D341Med (cell line): ENCODE measurements at places on chromosomes 2 and 18.

GRCh38 chr2:132943829-132944228 is 273.8 kb upstream of the LYPD1 start:
- no peak for DNase-seq

GRCh38 chr2:208025814-208026184 is 472 bp upstream of the PLEKHM3 start:
- DNase-seq, result peak; percentile 37

GRCh38 chr2:159069229-159069628 is 100.8 kb downstream of the TANC1 start:
- DNase-seq, result no peak

DNA sequence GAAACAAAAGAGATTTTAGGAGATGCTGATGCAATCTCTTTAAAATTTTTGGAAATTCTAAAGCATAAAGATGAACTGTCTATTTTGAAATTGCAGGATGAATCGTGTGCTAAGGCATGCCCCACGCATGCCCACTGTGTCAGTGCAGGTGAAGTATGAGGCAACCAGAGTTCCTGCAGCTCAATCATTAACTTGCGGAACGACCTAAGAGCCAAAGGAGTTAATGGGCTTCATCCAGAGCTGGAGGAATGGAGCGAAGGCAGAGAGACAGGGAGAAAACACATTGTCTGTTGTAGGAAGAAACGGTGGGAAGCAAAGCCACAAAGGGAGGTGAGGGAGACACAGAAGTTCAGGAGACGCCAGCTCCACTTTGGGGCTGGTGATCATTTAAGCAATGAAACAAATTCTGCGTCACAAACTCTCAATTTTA is 265.2 kb downstream of the CCDC85A start:
- DNase-seq, result no peak

DNA sequence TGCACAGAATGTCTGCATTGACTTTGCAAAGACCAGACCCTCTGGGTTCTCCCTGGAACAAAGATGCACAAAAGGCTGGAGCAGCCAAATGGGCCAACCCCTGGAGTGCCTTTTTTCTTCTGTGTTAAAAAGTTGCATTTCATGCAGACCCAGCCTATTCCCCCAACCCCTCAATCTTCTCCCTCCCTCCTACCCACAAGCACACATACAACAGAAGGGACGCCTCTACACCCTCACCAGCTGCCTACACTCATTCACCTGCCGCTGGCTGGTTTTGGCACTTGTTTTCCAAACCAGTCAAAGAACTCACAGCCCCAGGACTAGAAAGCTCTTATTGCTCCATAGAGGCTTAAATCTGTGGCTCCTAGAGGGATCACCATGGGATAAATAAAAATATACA is 16.6 kb downstream of the MARCHF4 start:
- no peak for DNase-seq

- no peak for DNase-seq
Observed at GRCh38 chr18:49273241-49273880, 187.1 kb downstream of the DYM start.

GRCh38 chr2:207253666-207254345 is 88.1 kb upstream of the KLF7 start:
- DNase-seq, result no peak

DNA sequence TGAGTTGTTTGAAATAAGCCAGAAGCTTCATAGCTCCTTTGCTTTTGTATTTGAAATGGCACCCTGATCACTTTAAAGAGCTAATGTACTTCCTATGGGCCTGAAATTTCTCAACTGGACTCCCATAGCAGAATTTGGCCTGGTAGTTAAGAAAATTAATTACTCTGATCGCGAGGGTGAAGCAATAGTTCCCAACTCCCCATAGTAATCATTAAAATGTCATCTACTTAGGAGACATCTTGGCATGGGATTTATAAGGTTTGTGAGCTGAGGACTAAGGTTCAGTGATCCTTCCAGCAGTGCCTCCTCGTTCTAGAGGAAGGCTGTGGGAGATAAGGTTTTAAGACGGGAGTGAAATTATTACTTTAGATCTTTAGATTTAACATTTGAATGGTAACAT is 581.0 kb downstream of the ARHGAP15 start:
- no peak for DNase-seq

GRCh38 chr2:117850015-117850414 is 35.5 kb downstream of the DDX18 start:
- DNase-seq, result no peak

- no peak for DNase-seq
Observed at GRCh38 chr2:26652361-26653041, 11.3 kb upstream of the CIB4 start.

- peak; percentile 64 for DNase-seq
Observed at GRCh38 chr18:44579028-44579702, 101.5 kb upstream of the SETBP1 start.

DNA sequence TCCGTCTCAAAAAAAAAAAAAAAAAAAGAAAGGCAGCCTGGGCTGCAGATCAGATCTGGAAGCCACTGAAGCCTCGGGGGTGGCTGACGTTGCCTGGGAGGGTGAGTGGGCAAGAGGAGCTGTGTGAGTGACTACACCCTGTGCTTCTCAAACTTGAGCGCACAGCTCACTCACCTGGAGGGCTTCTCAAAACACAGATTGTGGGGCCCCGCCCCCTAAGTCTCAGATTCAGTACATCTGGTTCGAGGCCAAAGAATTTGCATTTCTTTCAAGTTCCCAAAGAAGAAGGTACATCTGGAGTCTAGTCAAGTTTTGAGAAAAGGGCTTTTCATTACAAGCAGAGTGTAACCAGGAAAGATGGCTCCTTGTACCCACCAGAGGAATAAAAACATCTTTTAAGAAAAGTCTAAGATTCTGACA is 97.7 kb upstream of the CAB39 start:
- DNase-seq, result no peak

- DNase-seq, result peak; percentile 62
Observed at GRCh38 chr2:172864182-172864581, 128.5 kb downstream of the RAPGEF4 start.

DNA sequence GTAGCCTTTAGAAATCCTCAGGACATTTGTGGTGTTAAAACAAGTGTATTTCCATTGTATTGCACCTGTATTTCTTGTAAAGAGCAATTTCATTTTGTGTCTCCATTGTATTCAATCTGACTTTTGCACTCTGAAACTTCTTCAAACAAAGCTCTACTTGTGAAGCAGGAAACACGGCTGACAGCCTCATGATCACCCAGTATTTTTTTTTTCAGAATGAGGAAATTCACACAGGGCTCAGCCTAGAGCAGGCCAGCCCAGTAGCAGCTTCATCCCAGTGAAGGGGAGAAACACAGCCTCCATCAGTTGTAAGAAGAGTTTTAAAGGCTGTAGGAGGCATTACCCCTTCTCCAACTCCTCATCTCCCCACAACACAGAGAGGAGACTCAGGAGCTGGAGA is 175.9 kb upstream of the KLHL29 start:
- no peak for DNase-seq

DNA sequence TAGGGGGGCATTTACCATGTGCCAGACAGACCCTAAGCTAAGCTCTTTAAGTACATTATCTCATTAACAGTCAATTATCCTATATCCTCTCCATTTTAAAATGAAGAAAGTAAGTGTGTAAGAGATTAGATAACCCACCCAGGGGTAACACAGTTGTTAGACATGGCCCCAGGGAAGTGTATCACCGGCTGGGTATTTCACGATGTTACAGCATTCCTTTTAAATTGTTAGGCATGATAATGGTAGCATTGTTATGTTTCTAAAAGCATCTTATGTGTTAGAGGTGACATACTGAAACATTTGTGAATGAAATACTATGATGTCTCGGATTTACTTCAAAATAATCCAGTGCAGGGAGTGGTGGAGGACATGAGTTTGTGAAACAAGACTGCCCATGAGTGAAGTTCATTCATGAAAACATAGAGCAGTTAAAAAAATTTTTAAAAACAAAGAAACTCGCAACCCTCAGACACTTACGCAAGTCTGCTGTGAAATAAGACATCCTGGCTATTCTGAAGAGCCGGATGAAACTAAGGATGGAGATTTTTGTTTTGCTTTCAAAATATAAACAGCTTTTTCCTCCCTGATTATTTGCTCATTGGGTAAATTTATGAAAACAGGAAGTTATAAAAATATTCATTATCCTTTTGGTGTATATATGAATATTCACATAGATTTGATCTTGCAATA is 54.9 kb downstream of the IL1RL2 start:
- peak; percentile 26 for DNase-seq

- no peak for DNase-seq
Observed at GRCh38 chr18:59917422-59917821, 17.6 kb downstream of the PMAIP1 start.

DNA sequence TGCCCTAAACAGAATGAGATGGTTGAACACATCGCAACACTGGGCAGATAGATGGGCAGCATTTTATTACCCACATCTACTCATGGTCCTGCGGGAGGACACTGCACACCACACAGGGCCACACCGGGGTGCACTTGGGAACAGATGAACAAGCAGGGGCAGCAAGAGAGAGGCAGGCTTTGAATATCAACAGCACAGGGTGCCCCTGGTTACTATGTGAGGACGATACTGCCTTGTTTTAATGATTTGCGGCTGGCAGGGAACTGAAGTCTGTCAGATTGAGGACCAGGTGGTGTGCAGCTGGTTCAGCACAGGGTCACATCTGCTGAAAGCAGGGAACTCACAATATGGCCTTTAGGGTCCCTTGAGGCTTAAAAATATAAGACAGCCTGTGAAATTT is 195.7 kb downstream of the PIEZO2 start:
- no peak for DNase-seq

DNA sequence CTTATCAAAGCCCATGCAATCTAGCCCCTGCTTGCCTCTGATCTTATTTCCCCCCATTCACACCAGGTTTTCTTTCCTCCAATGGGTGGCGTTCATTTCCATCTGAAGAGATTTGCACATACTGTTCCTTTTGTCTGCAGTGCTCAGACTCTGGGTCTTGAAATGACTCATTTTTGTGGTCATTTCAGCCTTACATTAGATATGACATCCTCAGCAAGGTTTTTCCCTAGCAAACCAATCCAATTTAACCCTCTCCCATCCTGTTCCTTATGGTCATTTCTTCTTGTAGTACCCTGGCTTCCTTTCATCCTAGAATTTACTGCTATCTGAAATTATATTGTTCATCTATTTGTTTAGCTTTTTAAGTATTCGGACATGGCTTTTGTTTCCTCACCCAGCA is 42.5 kb upstream of the SCN1A start:
- no peak for DNase-seq

DNA sequence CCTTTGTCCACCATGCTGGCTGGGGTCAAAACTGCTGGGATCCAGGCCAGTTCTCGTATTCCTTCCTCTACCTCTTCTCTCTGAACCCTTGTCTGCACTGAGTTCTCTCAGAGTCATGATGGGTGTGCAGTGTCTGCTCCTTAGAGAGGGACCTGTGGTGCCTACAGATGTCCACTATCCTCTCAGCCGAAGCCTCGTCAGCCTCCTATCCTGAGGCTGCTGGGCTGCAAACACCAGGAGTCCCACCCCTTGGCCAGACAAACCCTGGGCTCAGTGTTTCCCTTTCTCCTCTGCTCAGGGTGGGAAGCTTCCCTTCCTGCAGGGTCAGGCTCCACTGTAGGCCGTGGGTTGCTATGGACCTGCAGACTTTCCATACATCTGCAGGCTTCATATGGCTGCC is 2.3 kb downstream of the INPP5D start:
- no peak for DNase-seq

DNA sequence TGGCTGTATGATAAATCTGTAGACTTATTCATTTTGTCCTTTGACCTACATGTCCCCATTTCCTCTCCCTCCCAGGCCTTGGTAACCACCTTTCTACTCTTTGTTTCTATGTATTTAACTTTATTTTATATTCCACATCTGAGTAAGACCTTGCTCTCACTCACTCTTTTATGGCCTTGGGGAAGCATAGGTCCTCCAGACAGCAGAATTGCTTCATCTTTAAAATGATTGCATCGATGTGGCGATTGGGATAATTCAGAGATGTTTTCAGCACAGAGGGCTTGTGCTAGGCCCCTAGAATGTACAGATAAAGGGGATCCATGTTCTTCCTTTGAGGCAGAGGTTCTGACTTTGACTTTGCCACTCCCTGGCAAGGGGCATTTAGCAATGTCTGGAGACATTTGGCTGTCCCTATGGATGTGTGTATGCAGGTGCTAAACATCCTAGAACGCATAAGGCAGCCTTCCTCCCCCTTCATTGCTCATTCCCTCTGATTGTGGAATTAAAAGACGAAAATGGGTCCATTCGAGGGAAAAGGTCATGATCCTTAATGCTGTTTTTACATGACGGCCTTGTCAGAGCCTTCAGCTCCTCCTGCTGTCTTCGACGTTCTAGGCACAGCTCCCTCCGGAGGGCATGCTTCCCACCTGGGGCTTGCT is 1.2 kb upstream of the GPR39 start:
- no peak for DNase-seq

DNA sequence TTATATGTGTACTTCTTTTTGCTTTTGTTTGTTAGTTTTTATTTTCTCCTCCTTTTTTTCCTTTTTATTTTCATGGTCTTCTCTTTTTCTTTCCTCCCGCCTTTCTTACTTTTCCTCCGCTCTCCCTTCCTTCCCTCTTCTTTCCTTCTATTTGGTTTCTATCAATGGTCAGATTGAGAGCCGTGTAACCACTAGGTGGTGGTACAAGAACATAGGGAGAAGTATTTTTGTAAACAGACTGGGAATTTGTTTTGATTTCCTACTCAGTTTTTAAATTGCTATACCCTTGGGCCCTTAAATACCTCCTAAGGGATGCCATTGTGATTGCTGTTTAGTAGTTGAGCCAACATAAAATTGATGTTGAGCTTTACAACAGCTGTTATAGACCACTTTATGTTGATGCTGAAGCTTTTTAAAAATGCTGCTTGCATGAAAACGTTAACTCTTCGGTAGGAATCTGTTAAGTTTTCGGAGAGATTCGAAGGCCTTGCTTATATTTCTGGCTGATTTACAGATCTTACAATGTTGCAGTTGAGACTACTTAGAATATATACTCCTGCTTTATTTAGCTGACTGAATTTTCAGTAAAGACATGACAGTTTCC is 124.2 kb downstream of the UBE2E3 start:
- DNase-seq, result peak; percentile 30

- DNase-seq, result no peak
Observed at GRCh38 chr2:120910164-120910563, 174.5 kb downstream of the GLI2 start.

- no peak for DNase-seq
Observed at GRCh38 chr2:55010915-55011314, 39.3 kb downstream of the RTN4 start.

GRCh38 chr18:21741562-21742314 is 1.1 kb downstream of the MIB1 start:
- peak; percentile 70 for DNase-seq

DNA sequence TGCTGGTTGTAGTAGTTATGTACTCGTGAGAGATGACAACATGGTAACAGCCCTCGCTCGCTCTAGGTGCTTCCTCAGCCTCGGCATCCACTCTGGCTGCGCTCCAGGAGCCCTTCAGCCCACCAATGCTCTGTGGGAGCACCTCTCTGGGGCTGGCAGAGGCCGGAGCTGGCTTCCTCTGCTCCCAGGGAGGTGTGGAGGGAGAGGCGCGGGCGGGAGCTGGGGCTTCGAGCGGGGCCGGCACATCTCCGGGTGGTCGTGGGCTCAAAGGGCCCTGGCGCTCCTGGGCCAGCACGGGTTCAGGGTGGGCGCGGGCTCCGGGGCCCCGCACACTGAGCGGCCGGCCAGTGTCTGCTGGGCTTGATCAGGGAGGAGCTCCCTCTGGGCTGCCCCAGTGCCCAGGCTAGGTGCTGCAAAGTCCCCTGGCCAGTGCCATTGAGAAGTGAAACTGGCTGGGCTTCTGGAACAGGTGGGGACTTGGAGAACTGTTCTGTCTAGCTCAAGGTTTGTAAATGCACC is 1012.1 kb downstream of the CNTNAP5 start:
- DNase-seq, result no peak

- DNase-seq, result no peak
Observed at GRCh38 chr2:67032076-67032475, 365.1 kb upstream of the ETAA1 start.

- DNase-seq, result no peak
Observed at GRCh38 chr2:16211341-16211740, 271.0 kb downstream of the MYCN start.
